BE2C (cell line): ENCODE measurements at places on chromosomes 1 and 21.
A peak's percentile ranks its signal among the peaks of the same experiment; 100 is the strongest.

GRCh38 chr1:61645476-61645875 lies 79.5 kb downstream of the TM2D1 start:
- no peak for DNase-seq

GRCh38 chr1:93235261-93235660 lies 54.7 kb downstream of the CCDC18 start:
- DNase-seq = no peak

GRCh38 chr21:42711667-42712066 lies 58.2 kb downstream of the PDE9A start:
- DNase-seq = no peak

DNA sequence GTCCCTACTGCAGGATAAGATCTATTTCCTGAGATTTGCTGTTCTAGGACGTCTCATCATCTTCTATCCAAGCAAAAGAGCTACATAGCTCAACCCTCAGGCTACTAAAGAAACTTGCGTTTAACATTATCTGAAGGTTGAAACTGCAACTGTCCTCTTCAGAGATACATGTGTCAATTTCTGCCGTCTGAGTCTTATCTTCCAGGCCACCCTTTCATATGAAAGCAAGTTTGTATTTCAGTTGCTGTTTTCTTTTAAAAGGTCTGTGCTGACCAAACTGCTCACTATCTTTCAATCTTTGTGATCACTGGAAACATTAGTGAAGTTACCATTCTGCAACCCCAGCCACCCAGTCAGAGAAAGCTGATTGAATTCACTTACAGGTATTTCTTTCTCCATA lies 108.6 kb upstream of the RAB3GAP2 start:
- DNase-seq = no peak

DNA sequence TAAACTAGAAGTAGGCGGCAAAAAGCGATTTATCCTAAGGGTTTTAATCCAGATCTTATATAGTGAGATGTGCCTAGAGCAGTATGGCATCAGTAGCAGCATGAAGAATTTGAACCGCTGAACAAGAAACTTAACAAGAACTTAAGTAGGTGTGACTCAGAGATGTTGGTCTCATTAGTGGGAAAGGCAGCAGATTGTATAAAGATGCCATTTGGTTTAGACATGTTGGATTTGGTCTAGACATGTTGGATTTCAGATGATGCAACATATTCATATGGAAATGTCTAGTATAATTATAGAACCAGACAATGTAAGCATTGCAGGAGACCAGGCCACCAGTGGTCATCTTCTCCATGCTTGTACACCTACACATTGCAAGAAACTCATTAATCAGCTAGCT lies 42.1 kb upstream of the ZP4 start:
- no peak for DNase-seq

- DNase-seq = no peak
These were observed 81.6 kb downstream of the PRKAA2 start for GRCh38 chr1:56726706-56727105.

DNA sequence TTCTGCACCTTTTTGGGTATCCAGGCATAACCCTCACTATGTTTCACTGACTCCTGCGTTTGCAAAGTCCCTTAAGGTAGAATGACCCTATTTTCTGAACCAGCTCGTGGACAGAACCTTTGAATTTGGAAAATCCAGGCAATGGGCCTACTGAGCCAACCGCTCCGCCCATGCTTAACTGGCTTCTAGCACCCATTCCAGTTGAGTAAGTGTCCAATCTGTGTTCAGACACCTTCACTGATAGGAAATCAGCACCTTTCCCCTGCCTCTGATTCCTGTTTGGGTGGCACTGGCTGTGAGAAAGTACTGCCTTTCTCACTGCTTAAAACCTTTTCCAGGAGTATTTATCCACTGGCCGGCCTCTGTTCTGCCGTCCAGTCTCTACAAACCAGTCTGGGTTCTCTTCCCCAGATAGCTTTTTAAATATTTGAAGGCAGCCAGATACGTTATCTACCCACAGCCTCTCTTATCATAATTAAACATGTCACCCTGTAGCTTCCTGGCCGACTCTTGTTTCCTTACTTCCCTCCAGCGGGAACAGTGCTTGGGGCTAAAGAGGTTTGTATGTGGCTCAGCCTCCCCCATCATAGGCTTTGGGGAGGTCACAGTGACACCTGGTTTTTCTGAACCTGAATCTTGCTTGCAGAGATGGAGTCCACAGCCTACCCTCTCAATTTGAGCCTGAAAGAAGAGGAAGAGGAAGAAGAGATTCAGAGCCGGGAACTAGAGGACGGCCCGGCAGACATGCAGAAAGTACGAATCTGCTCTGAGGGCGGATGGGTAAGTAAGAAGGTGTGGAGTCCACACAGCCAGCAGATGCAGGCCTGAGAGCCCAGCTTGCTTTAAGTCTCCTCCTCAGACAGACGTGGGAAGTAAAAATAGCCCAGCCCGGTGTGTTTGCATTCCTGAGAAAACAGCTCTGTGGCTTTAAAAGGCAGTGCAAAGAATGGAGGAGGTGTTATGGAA lies 1.3 kb downstream of the POGK start:
- no peak for DNase-seq

GRCh38 chr1:114702737-114703136 lies 7.4 kb upstream of the AMPD1 start:
- DNase-seq = no peak

DNA sequence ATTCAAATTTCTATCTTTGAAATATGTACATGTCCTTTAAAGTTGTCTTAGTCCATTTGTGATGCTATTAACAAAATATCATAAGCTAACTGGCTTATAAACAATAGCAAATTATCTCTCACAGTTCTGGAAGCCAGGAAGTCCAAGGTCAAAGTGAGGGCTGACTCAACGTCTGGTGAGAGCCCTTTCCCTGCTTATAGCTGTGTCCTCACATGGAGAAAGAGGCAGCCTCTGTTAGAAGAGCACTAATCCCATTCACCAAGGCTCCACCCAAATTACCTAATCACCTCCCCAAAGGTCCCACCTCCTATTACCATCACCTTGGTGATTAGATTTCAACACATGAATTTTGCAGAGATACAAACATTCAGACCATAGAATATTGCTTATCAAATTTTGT lies 450.1 kb upstream of the BEND5 start:
- DNase-seq = no peak

DNA sequence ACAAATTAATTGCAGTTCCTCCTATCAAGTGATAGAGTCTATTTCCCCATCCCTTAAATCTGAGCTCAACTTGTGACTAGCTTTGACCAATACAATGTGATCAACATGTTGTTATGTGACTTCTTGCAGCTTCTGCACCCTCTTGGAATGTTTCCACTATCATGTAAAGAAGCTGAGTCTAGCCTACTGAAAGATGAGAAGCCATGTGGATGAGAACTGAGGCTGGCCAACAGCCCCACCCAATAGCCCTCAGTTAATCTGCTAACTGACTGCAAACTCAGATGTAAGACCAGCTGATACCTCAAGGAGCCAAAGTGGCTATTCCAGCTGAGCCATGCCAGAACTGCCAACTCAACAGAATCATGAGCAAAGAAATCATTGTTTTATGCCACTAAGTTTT lies 44.0 kb downstream of the LYST start:
- no peak for DNase-seq

GRCh38 chr1:116078699-116079223 lies 32.4 kb upstream of the MAB21L3 start:
- no peak for DNase-seq

DNA sequence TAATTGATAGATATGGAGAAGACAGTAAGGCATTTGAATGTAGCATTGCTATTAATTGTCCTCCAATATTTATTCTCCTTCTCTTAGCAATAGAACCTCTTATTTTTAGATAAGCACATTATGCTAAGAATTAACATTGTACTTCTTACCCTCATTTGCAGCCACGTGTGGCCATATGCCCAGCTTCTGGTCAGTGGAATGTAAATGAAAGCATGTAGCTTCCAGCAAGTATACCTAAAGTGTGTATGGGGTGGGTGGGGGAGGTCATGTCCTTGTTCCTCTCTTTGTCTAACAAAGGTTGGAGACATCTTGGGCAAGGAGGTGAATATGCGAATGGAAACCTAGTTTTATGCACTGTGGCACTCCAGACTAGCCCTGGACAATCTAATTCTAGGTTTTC lies 133.6 kb upstream of the HMCN1 start:
- DNase-seq = no peak

- no peak for DNase-seq
These were observed 10.7 kb downstream of the C1orf105 start for GRCh38 chr1:172431204-172431603.

- DNase-seq = peak; percentile 24
These were observed 167.3 kb downstream of the FASLG start for GRCh38 chr1:172826096-172826741.

- peak; percentile 13 for DNase-seq
These were observed 33.7 kb upstream of the AK4 start for GRCh38 chr1:65114322-65114721.

DNA sequence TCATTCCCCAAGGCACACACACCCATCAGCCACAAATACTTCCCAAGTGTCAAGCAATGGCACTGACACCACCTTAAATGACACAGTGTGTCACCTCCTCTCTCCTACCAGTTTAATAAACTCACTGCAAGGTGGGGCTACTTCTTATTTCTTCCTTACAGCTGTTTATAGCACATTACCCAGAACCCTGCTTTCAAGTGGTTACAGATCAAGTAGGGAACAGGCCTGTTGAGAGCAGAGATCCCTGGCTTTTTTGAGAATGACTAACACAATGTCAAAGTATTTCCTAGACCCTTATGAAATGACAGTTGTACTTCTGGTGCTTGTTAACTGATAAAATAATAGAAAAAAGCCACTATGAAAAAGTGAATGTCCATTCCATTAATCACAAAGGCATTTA lies 19.8 kb downstream of the ZBTB17 start:
- no peak for DNase-seq

GRCh38 chr1:172394811-172395210 lies 25.7 kb upstream of the C1orf105 start:
- no peak for DNase-seq

DNA sequence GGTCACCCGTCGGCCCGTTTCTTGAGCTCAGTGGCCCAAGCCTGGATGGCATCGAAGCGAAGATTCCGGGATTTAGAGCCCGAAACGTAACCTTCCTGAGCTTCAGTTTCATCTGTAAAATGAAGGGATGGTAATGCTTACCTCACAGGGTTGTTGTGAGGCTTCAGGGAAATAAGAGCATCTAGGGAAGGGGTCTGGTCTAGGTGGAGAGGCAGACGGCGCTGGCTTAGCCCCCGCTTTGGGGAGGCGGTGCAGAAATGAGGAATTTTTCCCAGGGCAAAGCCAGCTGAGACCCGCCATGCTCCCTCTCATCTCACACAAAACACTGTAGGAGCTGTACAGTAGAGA lies 717 bp upstream of the MYCL start:
- no peak for DNase-seq

- DNase-seq = no peak
These were observed 33.0 kb upstream of the CLDN14 start for GRCh38 chr21:36512971-36513370.

GRCh38 chr21:37670883-37671282 lies 245.4 kb downstream of the KCNJ6 start:
- DNase-seq = no peak

GRCh38 chr1:202288177-202288576 lies 53.6 kb downstream of the UBE2T start:
- no peak for DNase-seq

GRCh38 chr1:44784094-44785028 lies 3.6 kb downstream of the BEST4 start:
- DNase-seq = peak; percentile 25

- no peak for DNase-seq
These were observed 35.2 kb downstream of the SCYL3 start for GRCh38 chr1:169858467-169858866.

DNA sequence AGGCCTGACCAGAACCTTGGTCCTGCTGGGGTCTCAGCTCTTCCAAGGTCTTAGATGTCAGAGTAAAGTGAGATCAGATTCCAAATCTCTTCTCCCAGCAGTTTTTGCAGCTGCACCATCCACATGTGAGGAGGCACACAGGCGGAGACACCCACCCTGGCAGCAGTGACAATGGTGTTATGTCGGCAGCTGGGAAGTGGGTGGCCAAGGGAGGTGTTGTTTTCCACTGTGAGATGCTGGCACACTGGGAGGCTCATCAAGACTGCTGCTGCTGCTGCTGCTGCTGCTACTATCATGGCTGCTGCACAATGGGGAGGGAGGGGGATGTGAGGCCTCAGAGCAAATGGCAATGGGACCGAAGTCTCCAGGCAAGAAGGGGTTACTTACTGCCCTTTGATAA lies 23.6 kb downstream of the CAMK2N1 start:
- DNase-seq = no peak

DNA sequence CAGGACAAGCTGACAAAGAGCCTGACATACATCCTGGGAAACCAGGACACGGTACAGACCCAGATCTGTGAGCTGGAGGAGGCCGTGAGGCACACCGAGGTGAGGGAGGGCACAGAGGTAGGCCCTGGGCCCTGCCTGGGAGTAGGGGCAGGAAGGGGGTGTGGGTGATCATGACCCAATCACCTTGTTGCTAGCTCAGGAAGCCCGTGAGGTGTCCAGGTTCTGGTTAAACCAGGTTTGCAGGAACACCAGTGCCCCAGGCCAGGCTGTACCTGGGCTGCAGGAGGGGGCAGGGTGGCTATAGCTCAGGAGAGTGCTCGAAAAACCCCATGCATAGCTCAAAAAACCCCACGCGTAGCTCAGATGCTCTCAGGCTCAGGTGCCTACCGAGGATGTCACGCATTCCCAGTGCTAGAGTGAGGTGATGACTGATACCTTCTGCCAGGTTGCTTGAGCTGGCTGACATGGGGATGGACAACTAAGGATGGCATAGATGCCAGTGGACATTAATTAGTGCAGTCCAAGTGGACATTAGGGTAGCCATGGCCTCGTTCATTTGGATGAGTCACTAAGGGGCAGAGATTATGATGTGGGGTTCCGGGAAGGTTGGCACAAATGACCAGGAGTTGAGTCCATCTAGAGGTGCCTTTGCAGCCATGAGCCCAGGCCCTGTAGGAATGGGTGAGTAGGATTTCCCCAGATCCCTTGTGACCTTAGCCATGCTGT lies 3.7 kb downstream of the TRIM46 start:
- DNase-seq = no peak

- DNase-seq = no peak
These were observed 2.9 kb upstream of the CCN1 start for GRCh38 chr1:85577419-85578320.

DNA sequence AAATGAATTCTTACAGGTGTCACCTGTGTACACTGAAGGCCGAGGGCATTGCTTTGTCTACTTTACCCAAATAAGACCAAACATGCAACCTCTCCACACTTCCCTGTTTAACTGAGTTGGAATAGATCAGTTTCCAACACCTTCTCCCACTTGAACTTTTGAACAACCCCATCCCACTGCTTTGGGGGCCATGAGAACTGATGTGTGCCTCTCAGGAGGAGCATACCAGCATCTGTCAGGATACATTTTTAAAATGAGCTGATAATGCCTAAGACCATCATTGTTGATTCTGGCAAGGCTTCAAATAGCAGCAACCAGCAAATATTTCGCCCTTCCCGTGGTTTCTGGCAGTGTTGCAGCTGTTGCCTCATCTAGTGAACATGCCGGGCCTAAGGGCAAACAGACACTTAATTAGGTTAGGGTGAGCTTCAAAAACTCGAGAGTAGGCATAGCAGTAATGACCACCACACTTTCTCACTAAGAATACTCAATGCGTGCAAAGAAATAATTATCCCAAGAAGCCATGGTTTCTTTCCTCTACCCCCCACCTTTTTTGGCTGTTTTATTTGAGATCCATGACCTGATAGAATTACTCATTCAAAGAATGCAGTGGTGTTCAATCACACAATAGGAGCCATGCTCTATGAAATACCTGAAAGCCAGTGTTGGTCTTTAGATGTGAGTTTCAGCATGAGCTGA lies 63.7 kb downstream of the MAP10 start:
- peak; percentile 77 for DNase-seq
